ENCODE measurements at places on chromosomes 7 and 10.

DNA sequence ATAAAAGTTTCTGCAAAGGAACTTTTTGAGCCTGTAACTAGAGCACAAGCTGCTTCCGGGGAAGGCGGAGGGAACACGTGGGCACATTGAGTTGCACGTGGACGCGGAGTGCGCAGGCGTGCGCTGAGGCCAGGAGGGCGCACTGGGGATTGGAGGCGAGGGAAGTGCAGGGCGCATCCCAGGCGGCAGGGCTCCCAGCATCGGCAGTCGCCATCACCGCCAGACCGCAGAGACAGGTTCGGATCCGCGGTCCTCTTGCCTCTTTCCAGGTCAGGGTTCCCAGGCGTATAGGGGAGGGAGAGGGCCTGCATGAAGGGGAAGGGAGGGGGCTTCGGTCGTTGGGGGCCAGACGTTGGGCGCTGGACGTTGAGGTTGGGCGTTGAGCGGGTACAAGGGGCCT, at the start of gene TDRD1:
Gene TDRD1, plus strand, starts transcription at position 206 of the 400 bp plus-strand sequence. CDS start 8,479 bp downstream, outside the sequence.
- DNase-seq, result peak; percentile 59

- DNase-seq, result no peak
Measured at GRCh38 chr10:12726971-12727831, 274.3 kb downstream of the CCDC3 start.

DNA sequence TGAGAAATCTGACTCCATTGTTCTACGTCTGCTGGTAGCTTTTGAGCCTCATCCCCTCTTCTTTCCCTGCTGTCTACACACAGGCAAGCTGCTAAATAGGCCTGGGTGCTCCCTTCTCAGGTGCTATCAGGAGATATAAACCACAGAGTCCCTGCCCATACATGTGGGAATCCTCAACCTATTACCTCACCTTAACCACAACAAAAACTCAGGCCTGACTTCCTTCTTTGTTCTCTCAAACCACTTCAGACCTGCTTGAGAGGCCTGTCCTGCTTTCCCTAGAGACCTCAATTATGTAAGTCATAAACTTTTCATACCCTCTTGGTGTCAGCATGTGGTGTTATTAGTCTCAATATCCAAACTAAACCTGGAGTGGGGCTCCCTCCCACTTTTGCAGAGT, 75.0 kb upstream of the MAGI2 start:
- no peak for DNase-seq

- no peak for DNase-seq
Measured at GRCh38 chr10:132001238-132001972, 19.7 kb upstream of the BNIP3 start.

GRCh38 chr7:47031786-47032535, 550.0 kb downstream of the TNS3 start:
- DNase-seq, result no peak
